ENCODE measurements at places on chromosomes 2 and 18.

GRCh38 chr2:122414902-122415301 lies 659.5 kb downstream of the TSN start:
- no peak for DNase-seq

DNA sequence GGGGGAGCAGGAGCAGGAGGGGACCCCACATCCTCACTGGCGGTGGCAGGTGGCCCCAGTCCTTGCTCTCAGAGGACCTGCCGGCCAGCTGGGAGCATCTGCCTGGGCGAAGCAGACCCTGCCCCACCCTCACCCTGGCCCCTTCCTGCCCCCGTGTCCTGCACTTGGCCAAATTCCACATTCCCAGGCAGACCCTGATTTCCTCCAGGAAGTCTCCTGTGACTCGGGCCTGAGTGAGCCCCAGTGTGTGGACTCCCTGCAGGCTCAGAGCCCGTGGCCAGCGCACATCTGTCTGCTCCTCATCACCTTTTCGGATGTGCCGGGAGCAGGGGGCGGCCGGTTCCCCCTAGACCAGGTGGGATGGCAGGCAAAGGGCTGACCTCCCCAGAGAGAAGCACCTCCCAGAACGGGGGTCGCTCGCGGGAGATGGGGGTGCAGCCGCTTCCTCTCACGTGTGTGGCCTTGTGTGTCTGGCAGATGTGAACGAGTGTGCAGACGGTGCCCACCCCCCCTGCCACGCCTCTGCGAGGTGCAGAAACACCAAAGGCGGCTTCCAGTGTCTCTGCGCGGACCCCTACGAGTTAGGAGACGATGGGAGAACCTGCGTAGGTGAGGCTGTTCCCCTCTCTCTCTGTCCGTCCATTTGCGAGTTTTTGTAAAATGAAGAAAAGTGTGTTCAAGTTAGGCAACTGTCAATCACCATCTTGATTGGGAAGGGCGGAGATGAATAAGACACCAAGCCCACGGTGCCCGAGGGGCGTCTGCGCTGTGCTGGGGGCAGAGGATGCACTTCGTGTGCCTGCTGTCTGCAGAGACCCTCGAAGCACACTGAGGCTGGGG lies 90.4 kb downstream of the TPO start:
- no peak for DNase-seq

DNA sequence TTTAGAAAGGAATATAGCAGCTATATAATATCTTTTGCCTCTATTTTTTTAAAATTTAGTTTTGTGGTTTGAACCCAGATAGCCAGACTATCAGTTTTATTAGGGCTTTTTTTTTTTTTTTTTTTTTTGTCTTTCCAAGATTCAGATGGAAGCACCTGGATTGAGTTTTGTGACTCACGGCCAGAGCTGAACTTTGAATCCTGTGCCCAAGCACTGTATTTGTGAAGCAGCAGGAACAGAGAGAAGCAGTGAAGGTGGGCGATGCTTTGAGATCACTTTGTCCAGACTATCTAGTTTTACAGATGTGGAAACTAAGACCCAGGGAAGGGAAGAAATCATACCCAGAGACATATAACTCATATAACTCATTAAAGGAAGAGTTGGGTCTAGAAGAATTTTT lies 33.9 kb downstream of the RPL37A start:
- no peak for DNase-seq

- DNase-seq = no peak
Measured at GRCh38 chr2:134253117-134253704, 661 bp upstream of the MGAT5 start.

GRCh38 chr2:17441790-17442189 lies 76.5 kb downstream of the RAD51AP2 start:
- DNase-seq = no peak

DNA sequence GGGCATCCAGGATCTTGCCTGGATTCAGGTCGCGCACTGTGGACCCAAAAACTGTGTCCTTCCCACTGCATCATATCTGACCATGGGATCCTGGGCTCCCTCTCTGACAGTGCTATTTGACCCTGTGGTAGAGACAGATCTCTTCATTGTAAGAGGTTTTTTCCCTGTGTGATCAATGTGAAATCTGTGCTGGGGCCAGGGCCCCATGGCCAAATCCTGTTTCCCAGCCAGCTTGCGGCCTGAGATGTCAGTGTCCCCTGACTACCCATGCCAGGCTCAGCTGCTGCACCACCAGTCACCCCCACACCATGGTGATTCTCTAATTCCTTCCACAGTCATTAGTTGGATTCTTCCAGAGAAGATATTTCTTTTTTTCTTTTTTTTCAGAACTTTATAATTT lies 3.5 kb downstream of the PRLH start:
- DNase-seq = no peak

GRCh38 chr2:112880091-112880531 lies 30.9 kb upstream of the IL37 start:
- no peak for DNase-seq

- no peak for DNase-seq
Measured at GRCh38 chr2:12533337-12534005, 183.3 kb upstream of the TRIB2 start.

DNA sequence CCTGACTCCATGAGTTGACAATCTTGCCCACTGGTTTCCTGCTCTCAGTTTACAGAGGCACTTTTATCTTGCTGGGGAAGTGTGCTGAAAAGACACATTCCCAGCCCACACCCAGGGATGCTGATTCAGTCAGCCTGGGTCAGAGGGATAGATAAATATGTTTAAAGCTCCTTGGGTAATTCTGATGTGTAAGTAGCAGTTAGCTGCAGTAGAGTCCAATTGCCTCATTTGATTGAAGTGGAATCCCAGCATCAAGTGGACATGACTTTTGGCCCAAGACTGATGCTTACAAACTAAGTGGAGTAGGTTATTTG lies 29.4 kb downstream of the PSD4 start:
- DNase-seq = no peak

All from activated CD4-positive, alpha-beta T cell treated with anti-CD3 and anti-CD28 coated beads, Interleukin-2, amount 50 U/mL, for 48 hours (primary cell).